CD4-positive, alpha-beta T cell treated with Interferon gamma for 1 hour (primary cell): ENCODE measurements at places on chromosomes 2 and 18.

DNA sequence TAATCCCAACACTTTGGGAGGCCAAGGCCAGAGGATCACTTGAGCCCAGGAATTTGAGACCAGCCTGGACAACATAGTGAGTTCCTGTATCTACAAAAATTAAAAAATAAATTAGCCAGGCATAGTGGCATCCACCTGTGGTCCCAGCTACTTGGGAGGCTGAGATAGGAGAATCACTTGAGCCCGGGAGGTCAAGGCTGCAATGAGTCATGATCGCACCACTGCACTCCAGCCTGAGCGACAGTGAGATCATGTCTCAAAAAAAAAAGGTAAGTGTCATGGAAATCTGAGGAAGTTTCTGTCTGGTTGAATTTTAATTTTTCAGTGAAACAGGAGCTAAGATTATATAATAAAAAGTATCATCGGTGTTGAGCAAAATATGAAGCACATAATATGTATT is 2.5 kb upstream of the C2orf15 start:
- DNase-seq = no peak

DNA sequence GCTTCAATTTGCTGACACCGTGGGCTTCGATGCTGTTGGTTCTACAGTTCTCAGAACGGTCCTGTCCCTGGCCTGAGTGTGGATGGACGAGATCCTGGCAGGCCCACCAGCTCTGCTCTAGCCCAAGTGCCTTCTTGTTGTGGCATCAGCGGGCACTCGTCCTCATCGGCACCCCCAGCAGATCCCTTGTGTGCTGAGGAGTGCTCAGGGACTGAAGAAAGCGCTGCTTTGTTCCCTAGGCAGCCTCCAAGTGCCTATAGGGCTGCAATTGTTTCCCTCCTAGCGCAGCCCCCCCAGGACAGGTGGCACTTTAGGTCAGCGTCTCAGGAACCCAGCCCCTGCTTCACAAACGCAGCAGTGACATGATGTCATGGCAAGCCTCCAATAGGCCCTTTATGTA is 217.7 kb downstream of the AGAP1 start:
- no peak for DNase-seq

DNA sequence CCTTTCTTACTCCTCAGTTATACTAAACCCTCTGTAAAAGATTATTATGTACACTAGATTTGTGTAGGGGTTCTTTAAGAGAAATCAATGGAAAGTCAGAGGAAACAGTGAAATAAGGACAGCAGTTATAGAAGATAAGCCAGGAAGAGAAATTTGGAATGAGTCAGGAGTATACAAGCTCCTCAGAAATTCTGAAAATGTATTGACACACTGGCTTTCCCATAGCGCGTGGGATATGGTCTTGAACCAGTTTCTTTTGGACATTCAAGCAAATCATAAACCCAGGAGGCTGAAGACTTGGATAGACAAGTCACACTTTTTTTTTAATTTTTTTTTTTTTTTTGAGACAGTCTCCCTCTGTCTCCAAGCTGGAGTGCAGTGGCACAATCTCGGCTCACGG is 316.1 kb upstream of the MMADHC start:
- no peak for DNase-seq

GRCh38 chr2:36812196-36812595 is 115.7 kb downstream of the VIT start:
- DNase-seq = no peak

DNA sequence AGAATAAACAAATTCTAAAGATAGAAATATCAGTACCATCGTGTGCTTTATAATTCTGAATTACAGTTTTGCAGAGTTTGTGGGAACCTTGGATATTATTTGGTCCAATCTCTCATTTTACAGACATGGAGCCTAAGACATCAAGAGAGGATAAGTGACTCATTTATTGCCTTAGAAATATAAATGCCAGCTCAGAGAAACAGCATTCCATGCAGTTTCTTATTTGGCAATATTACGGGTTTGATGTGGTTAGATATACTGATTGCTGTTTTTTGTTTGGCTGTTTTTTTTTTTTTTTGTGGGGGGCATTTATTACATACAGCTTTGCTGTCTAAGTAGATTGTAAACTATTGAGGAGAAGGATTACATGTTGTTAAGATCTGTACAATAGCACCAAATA is 1241.1 kb upstream of the LRRTM1 start:
- DNase-seq = no peak

DNA sequence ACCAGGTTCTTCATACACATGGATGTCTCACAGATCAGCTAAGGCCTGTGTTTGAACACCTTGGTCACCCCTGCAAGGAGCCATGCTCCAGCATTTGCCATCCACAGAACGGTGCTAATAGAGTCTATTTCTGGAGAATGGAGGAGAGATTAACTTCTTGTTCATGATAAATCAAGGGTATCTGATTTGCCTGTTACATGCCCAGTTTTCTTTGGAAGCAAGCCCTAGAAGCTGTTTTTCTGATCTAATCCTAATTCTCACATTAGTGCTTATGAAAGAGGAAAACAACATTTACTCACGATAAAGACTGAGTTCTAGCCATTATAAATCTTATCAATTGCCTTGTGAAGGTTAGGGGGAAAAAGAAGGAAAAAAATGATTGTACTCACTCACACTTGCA is 119.6 kb upstream of the DTNA start:
- no peak for DNase-seq

DNA sequence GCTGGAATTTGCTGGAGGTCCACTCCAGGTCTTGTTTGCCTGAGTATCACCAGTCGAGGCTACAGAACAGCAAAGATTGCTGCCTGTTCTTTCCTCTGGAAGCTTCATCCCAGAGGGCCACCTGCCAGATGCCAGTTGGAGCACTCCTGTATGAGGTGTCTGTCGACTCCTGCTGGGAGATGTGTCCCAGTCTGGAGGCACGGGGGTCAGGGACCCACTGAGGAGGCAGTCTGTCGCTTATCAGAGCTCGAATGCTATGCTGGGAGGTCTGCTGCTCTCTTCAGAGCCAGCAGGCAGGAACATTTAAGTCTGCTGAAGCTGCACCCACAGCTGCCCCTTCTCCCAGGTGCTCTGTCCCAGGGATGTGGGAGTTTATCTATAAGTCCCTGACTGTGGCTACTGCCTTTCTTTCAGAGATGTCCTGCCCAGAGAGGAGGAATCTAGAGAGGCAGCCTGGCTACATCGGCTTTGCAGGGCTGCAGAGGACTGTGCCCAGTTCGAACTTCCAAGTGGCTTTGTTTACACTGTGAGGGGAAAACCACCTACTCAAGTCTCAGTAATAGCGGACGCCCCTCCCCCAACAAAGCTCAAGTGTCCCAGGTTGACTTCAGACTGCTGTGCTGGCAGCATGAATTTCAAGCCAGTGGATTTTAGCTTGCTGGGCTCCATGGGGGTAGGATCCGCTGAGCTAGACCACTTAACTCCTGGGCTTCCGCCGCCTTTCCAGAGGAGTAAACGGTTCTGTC is 301.1 kb downstream of the ERBB4 start:
- DNase-seq = no peak

- DNase-seq = no peak
Measured at GRCh38 chr2:165408186-165408585, 61.3 kb upstream of the CSRNP3 start.

DNA sequence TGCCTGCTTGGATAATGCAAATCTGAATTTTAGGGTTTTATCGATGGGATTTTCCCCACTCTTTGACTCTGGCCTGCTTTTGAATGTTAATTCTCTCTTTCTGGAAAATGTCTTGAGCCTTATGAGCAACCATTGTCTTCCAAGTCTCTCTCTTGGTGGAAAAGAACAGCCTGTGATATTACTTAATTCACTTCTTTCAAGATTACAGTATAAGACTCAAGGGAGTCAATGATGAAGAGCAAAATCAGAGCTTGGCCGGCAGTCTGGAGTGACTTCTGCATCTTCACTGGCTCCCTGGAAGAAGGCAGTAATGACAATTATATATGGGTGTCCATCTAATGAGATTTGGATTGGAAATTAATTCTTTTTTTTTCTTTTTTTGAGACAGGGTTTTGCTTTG is 122.9 kb upstream of the ZEB2 start:
- DNase-seq = no peak

DNA sequence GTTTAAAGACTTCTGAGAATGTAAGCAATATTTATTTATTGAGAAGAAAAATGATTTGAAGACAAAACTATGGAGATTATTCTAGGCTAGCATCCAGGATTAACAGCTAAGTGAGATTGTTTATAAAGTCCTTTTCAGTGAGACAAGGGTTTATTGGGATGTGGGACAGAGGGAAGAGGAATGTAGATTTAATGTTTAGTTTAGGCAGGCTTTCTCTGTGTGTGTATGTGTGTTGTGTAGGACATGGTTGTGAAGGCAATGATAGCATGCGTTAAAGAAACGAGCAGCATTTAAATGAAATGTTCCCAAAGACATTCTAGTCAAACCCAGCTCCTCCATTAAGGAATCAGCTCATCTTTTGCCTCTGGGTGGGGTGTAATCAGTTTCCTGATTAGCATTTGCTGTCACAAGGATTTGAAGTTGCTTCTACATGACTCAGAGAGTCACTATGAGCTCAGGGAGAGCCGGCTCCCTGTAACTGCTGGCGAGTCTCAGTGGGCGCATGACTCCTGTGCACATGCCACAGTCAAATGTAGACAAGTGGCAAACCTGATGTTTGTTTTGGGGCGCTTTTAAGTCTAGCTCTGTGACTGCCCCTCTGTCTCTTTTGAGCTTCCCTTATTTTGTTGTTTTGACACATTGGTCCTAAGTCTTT is 442.2 kb upstream of the CELF4 start:
- DNase-seq = no peak

DNA sequence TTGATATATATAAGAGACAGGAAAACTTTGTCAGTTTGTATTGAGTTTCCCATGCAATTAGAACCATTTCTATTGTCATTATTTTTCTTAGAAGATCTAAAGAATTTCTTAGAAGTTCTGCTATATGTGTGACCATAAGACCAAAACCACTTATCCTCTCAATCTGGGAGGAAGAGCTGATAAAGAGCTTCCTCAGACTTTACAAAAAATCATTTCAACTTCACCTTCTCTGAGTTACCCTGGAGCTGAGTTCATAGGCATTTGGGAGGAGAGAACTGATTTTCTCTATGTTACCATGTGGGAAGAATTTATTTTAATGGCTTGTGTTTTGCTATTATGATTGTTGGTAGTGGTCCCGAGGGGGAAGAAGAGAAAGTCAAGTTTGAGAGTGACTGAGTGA is 329.3 kb downstream of the GPD2 start:
- no peak for DNase-seq

GRCh38 chr2:211479536-211480150 is 923.2 kb downstream of the CPS1 start:
- no peak for DNase-seq

- DNase-seq = no peak
Measured at GRCh38 chr18:21277578-21277977, 35.5 kb downstream of the GREB1L start.

DNA sequence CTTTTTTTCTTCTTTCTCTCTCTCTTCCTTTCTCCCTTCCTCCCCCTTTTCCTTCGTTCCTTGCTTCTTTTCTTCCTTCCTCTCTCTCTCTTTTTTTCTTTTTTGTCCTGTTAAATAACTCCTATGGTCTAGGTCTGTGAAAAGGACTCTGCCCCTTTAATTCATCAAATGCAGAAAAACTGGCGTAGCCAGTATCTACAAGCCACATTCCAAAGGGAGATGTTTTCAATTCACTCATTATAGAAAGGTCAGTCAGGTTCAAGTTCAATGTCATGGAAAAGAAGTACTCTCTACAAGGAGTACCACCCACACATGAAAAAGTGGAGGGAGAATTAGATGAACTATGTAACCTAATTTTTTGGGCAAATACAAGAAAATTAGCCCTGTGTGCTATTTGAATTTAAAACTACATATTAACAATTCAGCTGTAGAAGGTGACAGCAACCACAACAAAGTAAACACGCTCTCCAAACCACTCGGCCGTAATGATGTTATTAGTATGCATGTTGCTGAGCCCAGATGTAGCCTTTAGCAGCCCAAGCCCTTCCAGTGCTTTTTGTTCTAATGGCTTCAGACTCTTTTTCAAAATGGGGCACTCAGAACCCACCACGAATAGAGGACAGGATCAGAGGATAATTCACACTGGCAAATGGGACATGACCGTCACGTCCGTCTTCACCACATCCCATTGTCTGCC is 735.4 kb upstream of the FANCL start:
- DNase-seq = no peak

- no peak for DNase-seq
Measured at GRCh38 chr18:48869591-48869990, 81.2 kb downstream of the SMAD7 start.

GRCh38 chr2:163205589-163206254 is 367.2 kb upstream of the KCNH7 start:
- DNase-seq = no peak

- DNase-seq = no peak
Measured at GRCh38 chr2:148888986-148889385, 14.0 kb downstream of the KIF5C start.

- DNase-seq = no peak
Measured at GRCh38 chr2:217113491-217113890, 253.6 kb upstream of the TNP1 start.

DNA sequence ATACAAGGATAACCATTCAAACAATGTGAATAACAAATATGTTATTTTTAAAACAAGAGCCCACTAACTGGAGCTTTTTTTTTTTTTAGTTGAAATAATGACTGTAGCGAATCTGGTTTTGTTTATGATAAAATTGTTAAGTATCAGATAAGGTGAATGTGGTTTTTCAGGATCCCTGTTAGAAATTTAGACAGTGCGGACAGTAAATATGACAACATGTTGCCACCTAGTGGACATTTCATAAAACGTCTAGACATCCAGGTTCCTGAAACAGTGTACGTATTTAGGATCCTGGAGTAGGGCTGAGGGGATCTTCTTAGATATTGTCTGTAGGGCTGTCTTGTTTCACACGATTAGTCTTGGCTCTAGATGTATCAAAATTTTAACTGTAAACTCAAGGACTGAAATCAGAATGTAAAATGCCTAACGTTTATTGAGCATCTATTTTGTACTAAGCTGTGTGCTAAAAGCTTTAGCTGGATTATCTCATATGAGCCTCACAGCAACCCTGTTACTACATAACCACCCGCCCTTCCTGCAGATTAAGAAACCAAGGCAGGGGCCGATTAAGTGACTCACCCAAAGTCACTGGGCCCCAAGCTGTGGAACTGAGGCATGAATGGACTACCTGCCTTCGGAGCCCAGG is 23.9 kb upstream of the CCDC68 start:
- no peak for DNase-seq

DNA sequence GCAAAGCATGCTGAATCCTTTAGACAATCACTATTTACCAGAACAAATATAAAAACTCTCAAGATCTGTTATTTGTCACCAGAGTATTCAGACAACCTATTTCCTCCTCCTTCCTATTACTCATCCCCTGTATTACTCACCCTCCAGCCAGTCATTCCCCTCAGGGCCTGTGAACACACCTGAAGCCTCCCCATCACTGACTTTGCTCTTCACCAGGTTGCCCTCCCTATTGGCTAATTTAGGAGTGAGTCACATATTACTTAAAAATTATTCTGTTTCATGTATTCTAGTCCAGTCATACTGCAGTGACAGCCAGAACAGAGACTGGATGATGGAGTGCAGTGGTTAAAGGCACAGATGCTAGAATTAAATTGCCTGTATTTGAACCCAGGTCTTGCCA is 3.7 kb upstream of the ATG16L1 start:
- DNase-seq = peak; percentile 35
